Activated gamma-delta T cell treated with Interleukin-2 at 50 U/mL for 16 hours (primary cell): ENCODE measurements at places on chromosomes 6 and 20.
A peak's percentile ranks its signal among the peaks of the same experiment; 100 is the strongest.

- no peak for DNase-seq
These were observed 40.2 kb downstream of the SMAP1 start for GRCh38 chr6:70707893-70708292.

GRCh38 chr6:22546236-22546635 is 23.1 kb upstream of the HDGFL1 start:
- DNase-seq = no peak

DNA sequence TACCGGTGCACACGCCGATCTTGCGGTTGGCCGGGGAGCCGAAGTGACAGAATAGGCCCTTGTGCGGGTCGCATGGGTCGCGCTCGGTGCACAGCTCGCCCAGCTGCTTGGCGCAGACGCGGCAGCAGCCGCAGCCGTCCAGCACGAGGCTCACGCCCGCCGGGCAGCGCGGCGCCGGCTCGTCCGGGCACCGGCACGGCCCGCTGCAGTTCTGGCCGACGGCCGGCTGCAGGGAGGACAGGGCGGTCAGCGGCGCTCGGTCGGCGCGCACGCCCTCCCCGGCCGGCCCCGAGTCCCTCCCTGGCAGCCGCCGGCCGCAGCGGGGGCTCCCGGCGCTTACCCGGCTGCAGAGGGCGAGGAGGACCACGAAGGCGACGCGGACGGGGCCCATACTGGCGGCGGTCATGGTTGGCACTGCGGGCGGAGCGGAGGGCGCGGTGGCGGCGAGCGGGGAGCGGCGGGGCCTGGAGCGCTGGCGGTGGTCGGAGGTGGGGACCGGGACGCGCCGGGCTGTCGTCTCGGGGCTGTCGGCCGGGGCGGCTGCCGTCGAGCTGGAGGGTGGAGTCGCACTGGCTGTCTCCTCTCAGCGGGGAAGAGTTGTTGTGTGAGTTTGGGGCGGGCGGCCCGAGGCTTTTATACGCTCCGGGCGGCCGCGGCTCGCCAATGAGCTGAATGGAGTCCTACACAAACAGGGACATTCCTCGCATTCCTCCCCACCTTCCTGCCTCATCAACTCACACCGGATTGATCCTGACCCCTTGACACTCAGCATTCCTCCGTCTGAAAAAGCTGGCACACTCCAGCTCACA is at the start of gene CCN2:
TSS of gene CCN2 (minus strand) at position 606 of the 809 bp plus-strand sequence. CDS start at position 406, 200 bp downstream.
- no peak for DNase-seq

DNA sequence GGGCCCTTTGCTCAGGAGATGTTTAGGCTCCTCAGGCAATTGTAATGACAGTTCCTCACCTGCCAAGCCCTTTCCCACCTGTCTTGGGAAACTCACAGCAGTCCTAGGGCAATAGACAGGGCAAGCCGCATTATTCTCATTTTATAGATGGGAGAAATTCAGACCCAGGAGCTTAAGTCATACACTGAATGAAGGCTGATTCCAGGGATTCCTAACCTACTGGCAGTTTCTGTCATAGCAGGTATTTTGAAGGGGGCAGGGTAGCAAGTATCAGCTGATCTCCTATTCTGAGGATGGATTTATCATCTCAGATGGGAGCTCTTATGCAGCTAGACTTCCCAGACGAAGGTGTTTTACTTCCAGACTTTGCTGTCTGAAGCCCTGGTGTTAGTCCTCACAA is 61.4 kb upstream of the MYL9 start:
- no peak for DNase-seq

DNA sequence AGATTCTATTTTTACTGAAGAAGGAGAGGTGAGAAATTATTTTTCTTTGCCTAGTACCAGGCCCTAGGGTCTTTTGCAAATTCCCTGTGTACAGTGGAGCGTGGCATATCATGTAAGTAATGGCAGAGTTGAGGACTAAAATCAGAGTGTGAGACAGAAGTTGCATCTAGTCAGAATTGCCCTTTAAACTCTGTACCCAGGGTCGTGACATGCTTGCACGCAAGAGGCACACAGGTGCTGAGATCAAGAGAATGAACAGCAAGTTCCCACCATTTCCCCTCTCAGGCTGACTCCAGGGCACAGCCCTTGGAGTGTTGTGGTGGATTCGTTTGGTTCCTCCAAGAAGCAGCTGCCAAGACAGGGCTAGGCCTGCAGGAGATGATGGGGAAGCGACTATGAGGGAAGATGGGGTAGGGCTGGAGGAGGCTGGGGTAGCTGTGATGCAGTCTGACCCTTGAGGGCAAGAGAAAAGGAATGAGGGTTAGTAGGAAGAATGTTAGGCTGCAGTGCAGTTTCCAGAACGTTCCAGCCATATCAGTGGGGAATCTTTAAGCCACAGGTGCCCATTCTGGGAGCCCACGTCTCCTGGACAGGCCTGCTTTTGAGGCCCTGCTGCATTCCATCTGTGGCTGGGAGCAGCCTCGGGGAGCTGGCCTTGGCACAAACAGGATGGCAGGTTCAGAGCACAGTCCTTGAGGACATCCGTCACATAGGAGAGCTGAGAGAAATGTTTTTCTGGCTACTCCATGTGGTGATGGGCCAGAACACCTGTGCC is 6.9 kb downstream of the NELFCD start:
- no peak for DNase-seq

GRCh38 chr6:17957086-17957485 is 30.3 kb downstream of the KIF13A start:
- DNase-seq = no peak

- no peak for DNase-seq
These were observed 44.6 kb upstream of the CD93 start for GRCh38 chr20:23130622-23131140.

GRCh38 chr6:170205126-170205525 is 85.8 kb downstream of the DLL1 start:
- DNase-seq = no peak

DNA sequence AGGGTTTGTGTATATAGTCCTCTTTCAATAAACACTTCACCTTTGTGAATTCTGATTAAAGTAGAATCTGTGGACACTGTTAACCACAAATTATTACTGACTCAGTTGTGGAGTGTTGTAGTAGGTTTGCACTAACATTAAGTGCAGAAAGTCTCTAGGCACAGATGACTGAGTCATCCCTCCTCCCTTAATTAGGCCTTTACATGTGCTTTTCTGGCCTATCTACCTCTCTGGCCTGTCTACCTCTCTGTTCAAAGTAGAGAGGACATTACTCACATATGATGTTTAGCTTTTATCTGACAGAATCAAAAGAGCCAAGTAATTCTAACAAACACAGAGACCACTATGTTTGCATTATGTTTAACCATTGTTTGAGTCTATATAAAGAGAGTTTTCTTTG is 783.0 kb downstream of the TENT5A start:
- no peak for DNase-seq

DNA sequence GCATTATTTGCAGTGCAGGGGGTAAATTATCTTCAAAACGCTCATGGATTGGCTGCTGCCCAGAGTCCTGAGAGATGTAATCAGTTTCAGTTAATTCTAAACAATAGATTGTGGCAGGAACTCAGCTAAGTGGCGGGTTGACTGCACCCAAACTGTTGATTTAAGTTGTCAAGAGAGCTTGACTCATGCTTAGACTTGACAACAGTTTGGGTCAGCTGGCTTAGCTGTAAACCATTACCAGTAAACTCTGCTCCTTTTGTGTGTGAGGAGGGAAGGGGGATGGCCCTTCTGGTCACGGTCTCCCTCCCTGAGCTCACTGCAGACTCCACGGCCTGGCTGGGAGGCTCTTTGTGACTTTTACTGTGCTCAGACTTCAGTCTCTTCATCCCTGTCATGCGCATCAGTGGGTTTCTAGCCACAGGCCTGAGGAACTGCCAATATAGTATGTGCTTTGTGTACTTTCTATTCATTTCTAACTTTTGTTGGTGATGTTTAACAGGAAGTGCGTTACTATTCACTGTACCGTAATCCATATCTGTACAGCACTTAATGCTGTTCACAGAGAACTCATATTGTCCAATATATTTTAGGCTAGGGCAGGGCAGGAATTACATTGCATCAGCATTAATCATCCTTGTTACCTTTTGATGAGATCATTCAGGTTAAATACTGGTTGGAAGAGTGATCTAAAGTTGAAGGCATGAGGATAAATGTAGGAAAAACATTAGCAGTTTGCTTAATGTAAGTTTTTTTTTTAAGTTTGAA is 488.3 kb downstream of the CDKAL1 start:
- no peak for DNase-seq

DNA sequence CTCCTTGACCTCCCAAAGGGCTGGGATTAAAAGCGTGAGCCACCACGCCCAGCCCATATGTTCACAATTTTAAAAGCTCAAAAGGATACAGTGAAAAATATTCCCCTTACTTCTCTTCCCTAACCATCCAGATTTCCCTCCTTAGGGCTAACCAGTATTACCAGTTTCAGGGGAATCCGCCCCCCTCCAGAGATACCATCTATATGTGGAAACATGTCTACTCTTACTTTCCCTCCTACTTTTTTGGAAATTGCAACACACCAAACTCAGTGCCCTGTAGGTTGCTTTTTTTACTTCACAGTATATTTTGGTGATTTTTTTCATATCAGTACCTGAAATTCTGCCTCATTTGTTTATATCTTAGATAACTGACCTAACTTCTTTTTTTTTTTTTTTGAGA is 6.9 kb upstream of the RPL10A start:
- DNase-seq = no peak

GRCh38 chr20:50195524-50196120 is 5.0 kb downstream of the CEBPB start:
- DNase-seq = no peak

DNA sequence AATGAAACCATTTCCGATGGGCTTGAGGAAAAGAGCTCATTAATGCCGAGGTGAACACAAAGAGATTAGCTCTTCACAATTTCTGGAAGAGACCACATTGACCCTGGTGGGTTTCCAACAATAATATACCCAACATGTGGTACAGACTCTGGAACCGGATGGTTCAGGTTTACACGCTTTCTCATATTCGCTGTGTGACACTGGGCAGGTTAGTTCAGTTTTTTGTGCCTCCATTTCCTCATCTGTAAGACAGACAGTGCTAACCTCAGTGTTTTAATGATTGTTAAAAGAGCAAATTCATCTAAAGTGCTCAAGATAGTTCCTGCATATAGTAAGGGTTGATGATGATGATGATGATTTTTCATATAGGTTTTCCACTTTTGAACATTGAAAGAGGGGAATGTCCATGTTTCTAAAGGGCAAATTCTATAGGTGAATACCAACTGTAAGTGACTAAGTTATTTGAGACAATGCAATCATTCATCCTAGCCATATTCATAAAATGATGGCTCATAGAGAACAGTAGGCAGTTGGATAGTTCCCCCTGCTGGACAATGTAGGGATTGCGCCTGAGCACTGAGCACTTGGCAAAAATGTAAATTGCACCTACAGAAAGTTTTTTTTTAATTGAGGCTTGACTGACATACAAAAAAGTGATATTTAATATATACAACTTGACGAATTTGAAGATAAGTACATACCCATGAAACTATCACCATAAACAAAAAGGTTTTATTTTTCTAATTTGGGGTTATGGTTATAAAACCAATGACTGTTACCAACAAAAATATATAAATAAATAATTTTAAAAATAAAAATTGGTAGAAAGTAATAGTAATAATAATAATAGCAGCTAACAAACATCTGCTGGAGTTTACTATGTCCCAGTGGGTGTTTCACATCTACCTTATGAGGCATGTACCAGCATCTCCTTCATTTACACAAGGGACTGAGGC is 2.1 kb upstream of the PERP start:
- peak; percentile 79 for DNase-seq

DNA sequence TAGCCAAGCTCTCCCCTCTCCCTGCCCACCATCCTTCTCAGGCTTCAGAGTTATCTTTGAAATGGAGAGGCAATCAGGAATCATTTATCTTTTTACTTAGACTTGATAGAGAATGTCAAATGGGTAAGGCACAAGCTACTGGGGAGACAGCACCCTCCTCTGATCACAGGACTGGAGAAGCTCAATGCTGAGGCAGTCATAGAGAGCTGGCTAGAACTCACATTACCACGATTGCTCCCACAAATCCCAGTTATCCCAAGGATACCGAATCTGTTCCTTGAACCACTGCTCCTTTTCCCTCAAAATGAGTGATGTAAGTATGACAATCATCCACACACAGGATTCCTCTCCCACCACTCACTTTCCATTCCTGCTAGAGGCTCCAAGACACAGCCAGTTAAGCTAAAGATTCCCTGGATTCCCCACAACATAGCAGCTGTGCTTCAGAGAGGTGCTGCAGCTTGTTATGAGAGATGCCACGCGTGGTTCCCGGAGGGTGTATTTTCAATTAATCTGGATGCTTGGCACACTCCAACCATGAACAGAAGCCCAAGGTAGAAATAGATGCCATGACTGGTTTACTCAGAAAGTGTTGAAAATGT is 96.2 kb upstream of the VGLL2 start:
- no peak for DNase-seq

DNA sequence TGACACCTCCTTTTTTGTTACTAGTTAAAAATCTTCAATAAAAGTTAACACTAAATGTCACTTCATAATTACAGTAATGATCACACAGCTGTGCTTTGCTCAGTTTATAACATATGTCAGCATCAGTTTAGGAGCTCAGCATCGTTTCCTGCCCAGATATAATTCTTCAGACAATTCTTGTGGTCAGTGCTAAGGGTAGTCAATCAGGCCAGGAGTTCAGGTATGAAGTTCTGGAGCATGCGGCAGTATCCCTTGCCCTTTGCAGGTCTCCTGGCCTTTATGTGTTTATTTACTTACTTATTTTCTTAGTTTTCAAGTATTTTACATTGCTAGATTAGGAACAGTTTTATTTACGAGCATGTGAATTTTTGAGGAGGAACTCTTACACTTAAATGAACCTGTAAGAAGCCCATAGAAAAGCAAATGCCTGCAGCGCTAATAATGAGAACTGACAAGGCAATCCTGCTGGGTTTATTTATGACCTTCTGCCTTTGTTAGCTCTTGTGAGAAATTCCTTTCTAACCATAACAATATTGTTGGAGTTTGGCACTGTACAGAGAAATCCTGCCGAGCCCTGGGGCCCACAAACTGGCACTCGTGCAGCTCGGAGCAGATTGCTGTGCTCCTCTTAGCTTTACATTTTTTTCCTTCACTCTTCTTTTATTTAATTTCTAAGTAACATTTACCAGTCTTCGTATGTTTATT is 252.8 kb downstream of the TMEM242 start:
- DNase-seq = no peak

- DNase-seq = no peak
These were observed 155.8 kb downstream of the PDE7B start for GRCh38 chr6:136007345-136007744.

DNA sequence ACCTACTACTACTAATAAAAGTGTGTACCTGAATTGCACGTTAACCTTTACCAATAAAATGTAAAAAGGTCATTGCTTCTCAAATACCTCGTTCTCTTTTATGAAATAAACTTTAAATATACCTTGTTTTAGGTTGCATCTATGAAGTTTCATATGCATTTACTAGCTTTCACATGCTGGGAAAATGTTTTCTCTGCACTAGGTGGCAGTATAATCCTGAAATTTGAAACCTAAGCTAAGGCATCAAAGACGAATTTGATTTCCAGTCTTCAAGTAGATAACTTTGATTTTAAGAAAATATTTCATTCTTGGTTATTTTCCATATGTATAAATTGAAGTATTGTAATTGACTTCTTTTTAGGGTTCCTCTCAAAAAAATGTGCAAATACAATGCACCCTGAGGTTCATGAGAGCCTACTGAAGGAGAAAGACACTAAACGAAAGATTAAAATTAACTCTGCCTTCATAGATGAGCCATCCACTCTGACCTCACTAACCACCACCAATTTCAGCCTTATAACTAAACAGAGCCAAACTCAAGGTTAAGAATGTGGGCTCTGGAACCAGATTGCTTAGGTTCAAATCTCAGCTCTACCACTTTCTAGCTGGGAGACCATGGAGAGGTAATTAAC is 7.3 kb upstream of the COL9A1 start:
- DNase-seq = no peak

- no peak for DNase-seq
These were observed 114.5 kb upstream of the SLC22A16 start for GRCh38 chr6:110590821-110591351.

GRCh38 chr6:165805636-165806035 is 142.6 kb upstream of the PDE10A start:
- no peak for DNase-seq
